ENCODE measurements at places on chromosomes 7 and 10. TPM values are rescaled to one million over a fixed set of nuclear protein-coding genes. Genes with fewer than 3 reads are reported as not detected.

TMEM273 gene
- total RNA-seq, result 106 TPM

AGR2 gene
- total RNA-seq, result not detected

NEUROG3 gene
- not detected for total RNA-seq

KLF14 gene
- total RNA-seq, result not detected

CCDC136 gene
- 8.9 TPM for total RNA-seq

TFEC gene
- not detected for total RNA-seq

FOXI2 gene
- not detected for total RNA-seq

CCDC172 gene
- total RNA-seq, result not detected

PDK4 gene
- not detected for total RNA-seq

LRMDA gene
- not detected for total RNA-seq

GPRIN2 gene
- total RNA-seq, result not detected

TMEM196 gene
- not detected for total RNA-seq

IKZF1 gene
- total RNA-seq, result 207 TPM

Data from activated CD4-positive, alpha-beta memory T cell treated with anti-CD3 and anti-CD28 coated beads for 36 hours (primary cell).